ENCODE measurements at places on chromosomes 7 and 10. TPM values are rescaled to one million over a fixed set of nuclear protein-coding genes. Genes with fewer than 3 reads are reported as not detected.

GRCh38 chr7:117152213-117153007, 170.4 kb downstream of the WNT2 start:
- DNase-seq = no peak

DNA sequence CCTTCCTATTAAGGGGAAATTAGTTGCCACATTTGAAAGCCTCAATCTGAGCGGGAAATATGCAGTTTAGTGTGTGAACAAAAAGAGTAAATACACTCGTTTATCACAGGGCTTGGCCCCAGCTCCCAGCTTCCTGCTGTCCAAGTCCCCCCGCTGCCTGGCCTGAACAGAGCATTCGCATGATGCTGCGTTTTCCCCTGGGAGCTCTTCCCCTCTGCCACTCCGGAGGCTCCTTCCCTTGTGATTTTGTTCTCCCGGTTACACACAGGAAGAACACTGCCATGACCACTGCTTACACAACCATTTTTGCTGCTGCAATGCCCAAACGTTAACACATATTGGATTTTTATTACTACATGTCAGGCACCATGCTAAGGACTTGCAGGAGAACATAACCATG, 120.7 kb upstream of the ADARB2 start:
- no peak for DNase-seq

DNA sequence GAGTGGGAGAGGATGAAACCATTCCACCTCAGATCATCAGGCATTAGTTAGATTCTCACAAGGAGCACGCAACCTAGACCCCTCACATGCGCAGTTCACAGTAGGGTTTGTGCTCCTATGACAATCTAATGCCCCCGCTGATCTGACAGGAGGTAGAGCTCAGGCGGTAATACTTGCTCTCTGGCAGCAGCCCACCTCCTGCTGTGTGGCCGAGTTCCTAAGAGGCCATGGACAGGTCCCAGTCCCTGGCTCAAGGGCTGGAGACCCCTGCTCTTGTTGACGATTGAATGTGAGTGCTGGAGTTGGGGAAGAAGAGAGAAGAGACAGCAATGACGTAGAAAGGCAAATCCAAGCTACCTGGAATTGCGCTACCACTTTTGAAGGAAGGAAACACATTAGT, 267.2 kb downstream of the TFEC start:
- DNase-seq = no peak

- peak; percentile 11 for DNase-seq
Measured at GRCh38 chr7:27165089-27165995, at the start of gene HOXA9. Gene HOXA9 (minus strand): TSS chr7:27165537. CDS start chr7:27165457, 80 bp downstream.

GRCh38 chr7:82188636-82189035, 254.9 kb downstream of the CACNA2D1 start:
- DNase-seq = no peak

DNA sequence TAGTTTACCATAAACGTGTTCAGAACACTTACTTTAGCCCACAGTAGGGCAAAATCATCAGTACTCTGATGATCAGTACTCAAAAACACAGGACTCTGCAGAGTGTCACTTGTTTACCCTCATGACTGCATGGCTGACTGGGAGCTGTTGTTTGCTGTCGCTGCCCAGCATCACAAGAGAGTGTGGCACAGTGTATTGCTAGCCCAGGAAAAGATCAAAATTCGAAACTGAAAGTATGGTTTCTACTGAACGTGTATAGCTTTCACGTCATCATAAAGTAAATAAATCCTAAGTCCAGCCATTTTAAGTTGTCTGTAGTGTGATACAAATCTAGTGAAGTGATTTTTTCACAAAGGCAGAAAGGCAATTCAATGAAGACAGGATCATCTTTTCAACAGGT, 184.6 kb downstream of the RAMP3 start:
- DNase-seq = no peak

DNA sequence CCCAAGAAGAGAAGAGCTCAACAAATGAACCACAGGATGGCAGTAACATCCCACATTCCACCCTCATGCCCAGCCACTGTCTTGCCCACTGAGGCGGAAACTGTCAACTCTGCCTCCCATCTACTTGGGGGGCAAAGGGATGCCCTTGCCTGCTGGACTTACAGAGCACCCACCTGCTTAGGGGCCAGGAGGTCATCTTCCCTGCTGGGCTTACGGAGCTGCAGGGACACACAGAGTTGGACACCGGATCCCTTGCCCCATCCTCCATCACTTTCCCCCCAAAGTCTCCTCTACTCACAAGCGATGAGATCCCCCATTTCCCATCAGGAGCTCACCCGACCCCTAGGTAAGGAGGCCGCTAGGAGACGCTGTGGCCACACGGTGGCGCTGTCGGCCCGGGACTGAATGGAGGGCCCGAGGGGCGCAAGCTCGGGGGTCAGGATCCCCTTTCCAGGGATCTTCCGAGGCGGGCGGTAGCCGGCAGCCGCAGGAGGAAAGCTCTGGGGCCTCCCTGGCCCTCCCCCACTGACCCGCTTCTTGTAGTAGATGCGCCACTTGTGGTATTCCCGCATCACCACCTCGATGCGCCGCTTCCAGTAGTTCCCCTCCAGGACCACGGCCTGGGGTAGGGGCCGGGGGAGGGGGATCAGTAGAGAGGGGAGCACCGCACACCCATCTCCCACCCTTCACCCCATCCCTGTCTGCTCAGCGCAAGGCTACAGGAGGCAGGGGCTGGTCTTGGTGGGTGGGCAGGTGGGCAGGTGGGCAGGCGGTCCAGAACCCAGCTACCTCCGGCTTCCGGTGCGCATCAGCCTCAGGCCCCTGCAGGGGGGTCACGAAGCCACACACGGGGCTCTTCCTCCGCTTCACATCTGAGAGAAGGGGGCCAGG, 17.3 kb downstream of the MLXIPL start:
- peak; percentile 88 for DNase-seq

DNA sequence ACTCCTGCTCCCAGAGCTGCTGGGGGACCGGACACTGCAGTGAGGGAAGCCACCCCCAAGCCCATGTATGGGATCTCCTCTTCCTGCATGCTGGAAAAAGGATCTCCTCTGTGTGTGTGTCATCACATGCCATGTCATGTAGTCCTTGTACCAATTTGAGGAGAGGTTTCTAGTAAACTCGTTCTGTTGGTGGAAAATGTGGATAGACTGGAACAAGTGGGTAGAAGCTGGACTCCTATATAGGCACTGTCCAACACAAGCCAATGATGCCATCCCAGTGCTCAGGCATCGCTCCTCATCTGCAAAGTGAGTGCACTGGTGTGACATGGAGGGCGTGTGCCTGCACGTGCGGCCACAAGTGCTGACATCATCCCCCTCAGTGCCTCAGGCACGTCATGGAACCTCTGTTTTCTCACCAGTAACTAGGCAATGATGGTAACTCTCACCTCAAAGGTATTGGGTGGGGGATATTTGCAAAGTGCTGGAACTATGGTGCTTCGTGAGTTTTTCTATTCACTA, 19.3 kb downstream of the MYO1G start:
- DNase-seq = no peak

The RNF32 gene
- total RNA-seq = 2.2 TPM

The CASTOR2 gene
- 74.2 TPM for total RNA-seq

Data from glutamatergic neuron (in vitro differentiated cells).